Regular cardiac myocyte (primary cell): ENCODE measurements at places on chromosomes 16 and 17. TPM values are rescaled to one million over a fixed set of nuclear protein-coding genes. Genes with fewer than 3 reads are reported as not detected.

The MMP28 gene
- total RNA-seq: 0.28 and 0.38 TPM in 2 replicates

The EPOP gene
- 1.1 and 1.5 TPM in 2 replicates for total RNA-seq

The YBX2 gene
- 0.56 TPM in 1 of 2 replicates, not detected in the other for total RNA-seq

The CD300LG gene
- total RNA-seq: not detected in 2 replicates

The RPGRIP1L gene
- 15.3 and 15.5 TPM in 2 replicates for total RNA-seq

The NPIPB8 gene
- under 0.01 and 0.19 TPM in 2 replicates for total RNA-seq

The HS3ST3A1 gene
- 4.8 and 12.7 TPM in 2 replicates for total RNA-seq

The CDK5R1 gene
- 0.56 and 2.1 TPM in 2 replicates for total RNA-seq

The IKZF3 gene
- under 0.01 TPM in 1 of 2 replicates, not detected in the other for total RNA-seq

The C16orf46 gene
- total RNA-seq: 0.85 TPM in 1 of 2 replicates, not detected in the other

The IGFBP4 gene
- 222 and 518 TPM in 2 replicates for total RNA-seq

The CA4 gene
- total RNA-seq: not detected in 2 replicates

The KRT39 gene
- 0.28 TPM in 1 of 2 replicates, not detected in the other for total RNA-seq

The FBXW10 gene
- 0.28 TPM in 1 of 2 replicates, not detected in the other for total RNA-seq
